ENCODE measurements at places on chromosomes 1 and 21.

DNA sequence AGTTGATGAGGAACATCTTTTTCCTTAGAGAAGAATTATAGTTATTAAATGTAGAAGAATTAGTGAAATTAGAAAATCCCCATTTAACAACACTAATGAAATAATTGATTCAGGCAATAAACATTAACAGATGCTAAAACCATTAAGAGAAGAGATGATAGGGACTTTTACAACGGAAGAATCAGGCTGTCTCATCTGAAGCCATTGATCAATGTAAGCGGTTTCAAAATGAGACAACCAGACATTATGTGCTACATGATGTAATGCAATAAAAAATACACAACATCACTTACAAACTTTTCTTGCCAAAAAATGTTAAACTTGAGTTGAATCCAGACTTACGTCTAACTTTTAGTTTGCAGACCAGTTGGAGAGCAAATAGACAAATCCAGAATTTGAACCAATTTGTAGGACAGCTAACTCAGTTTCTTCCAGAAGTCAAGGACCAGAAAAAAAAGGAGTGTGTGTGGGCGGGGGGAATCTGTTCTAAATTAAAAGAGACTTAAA, 165.4 kb upstream of the DPT start:
- DNase-seq = no peak

DNA sequence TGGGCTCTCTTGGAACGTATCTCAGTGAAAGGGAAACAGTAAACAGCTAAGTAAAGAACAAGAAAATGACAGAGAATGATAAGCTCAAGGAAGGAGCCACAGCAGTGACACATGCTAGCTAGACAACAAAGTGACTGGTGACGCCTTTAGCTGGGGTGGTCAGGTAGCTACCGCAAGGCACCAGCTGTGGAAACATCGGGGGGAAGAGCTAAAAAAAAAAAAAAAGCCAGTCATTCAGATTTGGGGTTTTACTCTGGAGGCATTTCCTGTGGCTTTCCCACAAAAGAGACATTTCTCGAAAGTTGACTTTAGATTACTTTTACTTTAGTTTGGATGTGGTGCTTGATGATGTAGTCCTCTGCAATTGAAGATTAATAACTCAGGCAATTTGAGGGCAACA, 2.1 kb downstream of the FHAD1 start:
- DNase-seq = no peak

GRCh38 chr21:31201548-31201947, 142.5 kb downstream of the TIAM1 start:
- no peak for DNase-seq

DNA sequence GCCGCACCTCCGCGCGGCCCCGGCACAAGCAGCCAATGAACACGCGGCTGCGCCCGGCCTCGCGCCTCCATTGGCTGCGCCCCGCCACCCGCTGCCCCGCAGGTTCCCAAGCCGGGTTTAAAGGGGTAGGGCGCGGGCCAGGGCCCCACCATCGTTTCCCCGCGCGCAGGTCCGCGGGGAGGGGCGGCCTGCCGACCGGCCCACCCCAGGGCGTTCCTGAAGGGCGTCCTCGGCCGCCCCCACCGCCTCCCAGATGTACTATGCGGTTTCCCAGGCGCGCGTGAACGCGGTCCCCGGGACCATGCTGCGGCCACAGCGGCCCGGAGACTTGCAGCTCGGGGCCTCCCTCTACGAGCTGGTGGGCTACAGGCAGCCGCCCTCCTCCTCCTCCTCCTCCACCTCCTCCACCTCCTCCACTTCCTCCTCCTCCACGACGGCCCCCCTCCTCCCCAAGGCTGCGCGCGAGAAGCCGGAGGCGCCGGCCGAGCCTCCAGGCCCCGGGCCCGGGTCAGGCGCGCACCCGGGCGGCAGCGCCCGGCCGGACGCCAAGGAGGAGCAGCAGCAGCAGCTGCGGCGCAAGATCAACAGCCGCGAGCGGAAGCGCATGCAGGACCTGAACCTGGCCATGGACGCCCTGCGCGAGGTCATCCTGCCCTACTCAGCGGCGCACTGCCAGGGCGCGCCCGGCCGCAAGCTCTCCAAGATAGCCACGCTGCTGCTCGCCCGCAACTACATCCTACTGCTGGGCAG, at the start of gene OLIG1:
Gene OLIG1, plus strand, starts transcription at position 148 of the 750 bp plus-strand sequence. Its CDS starts 106 bp downstream, at position 254.
- peak; percentile 59 for DNase-seq

DNA sequence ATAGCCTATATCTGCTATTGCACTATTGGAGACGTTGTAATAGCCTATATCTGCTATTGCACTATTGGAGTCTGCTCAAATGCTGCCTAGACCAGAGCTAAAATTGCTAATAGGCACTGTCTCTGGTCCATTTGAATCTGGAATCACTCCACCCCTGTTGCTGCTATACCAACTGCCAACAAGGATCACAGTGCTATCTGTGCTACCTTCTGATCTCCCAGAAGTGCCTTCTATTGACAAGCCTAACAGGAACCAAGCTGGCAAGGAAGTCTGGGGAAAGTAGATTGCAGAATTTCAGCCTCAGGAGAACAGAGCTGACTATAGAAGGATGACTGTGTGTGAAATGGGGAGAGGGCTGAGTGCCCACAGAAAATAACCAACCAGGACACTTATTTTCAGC, 15.9 kb downstream of the RWDD3 start:
- DNase-seq = no peak

- DNase-seq = no peak
Observed at GRCh38 chr1:209884665-209885117, 53.3 kb upstream of the SYT14 start.

DNA sequence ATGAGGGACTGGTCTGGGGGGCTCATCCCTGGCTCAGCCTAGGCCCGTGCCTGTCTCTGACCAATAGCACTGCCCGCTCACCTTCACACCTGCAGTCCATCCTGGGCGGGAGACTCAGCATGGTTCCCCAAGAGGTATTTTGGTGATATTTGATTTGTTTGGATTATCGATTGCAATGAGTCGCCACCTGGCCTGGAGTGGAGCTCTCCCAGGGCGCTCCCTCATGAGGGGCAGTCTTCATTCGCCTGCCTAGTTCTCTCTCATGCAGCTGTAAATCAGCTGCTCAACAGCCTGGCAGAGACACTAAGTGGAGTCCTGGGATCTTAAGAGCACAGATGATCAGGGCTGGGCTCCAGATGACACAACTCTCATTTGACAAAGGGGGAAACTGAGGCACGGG, 90.1 kb upstream of the ACTL8 start:
- DNase-seq = no peak

GRCh38 chr1:110200666-110201065, 9.4 kb upstream of the KCNC4 start:
- DNase-seq = no peak

DNA sequence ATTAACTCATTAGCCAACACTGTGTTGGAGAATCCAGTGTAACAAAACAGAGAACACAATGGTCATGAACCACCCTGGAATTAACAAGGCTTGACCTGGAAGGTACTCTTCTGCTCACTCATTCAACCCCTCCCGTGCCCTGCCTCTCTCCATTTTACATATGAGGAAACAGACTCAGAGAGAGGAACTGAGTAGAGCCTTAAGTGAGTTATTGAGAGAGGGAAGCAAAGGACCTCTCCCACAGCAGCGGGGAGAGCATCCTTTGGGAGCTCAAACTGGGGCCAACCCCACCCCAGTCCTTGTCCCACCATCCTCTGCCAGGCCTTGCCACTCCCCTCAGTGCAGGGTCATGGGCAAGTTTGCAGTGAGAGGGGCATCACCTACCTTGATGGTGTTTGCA, 1.4 kb downstream of the S100A12 start:
- no peak for DNase-seq

GRCh38 chr1:230568008-230568407, 74.3 kb upstream of the COG2 start:
- DNase-seq = peak; percentile 36

- no peak for DNase-seq
Observed at GRCh38 chr1:207839083-207839413, 71.9 kb downstream of the CD34 start.

DNA sequence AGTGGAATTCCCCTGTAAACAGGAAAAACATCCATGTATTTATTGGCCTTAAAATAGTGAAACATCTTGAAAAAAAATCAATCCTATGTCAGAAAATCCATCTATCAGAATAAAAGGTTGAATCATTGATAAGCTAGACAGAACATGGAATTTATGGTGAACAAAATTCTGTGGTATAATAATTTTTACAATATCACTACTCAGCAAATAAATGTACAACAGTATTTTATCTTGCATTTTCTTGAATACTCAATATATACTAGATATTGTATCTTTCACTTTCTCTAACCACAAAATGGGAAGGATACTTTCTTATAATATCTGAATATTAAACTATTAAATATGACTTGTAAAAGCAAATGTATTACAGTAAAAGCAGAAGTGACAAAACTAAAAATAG, 5.7 kb upstream of the UBE4B start:
- DNase-seq = no peak

- peak; percentile 10 for DNase-seq
Observed at GRCh38 chr1:67058242-67058641, 4.3 kb upstream of the SLC35D1 start.
